Activated gamma-delta T cell treated with Interleukin-2 at 50 U/mL for 16 hours (primary cell): ENCODE measurements at places on chromosomes 13 and 19.

DNA sequence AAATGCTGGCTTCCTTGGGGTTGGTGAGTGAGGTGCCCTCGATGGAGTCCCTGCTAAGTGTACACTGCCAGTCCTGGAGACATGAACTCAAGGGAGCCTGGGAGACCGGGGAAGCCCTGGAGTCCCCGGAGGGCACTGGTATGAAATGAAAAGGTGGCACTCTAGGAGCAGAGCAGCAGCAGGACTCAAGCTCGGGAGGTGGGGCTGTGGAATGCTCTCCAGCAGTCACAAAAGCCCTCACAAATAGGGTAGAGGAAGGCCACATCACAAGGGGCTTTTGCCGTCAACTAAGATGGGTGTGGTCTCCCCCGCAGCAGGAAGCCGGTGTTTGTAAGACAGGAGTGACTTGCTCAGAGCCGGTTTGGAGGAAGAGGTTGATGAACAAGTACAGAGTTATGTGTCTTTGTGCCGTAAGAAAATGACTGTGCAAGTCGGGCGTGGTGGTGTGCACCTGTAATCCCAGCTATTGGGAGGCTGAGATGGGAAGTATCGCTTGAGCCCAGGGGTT lies 19.3 kb downstream of the CCNE1 start:
- DNase-seq: peak; percentile 61

GRCh38 chr19:10748927-10749434 lies 31.1 kb downstream of the DNM2 start:
- DNase-seq: no peak

GRCh38 chr19:49157445-49158224 lies at the start of gene TRPM4:
Gene TRPM4, plus strand, starts transcription at chr19:49157792. Its CDS starts 75 bp downstream, at chr19:49157867.
- DNase-seq: no peak

- no peak for DNase-seq
Observed at GRCh38 chr13:114311908-114312307, 2.4 kb upstream of the CHAMP1 start.

GRCh38 chr19:48804496-48804895 lies 6.3 kb downstream of the BCAT2 start:
- no peak for DNase-seq

- DNase-seq: no peak
Observed at GRCh38 chr13:101896541-101896940, 444.1 kb downstream of the ITGBL1 start.

DNA sequence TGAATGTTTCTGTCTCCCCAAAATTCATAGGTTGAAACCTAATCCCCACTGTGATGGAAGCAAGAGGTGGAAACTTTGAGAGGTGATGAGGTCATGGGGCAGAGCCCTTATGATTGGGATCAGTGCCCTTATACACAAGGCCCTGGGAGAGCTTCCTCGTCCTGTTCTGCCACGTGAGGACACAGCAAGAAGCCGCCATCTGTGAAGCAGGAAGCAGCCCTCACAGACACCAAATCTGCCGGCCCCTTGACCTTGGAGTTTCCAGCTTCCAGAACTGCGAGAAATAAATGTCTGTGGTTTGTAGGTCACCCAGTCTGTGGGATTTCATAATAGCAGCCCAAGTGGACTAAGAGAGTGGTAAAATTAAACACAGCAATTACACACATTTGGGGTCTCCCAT lies 737.4 kb downstream of the UQCRFS1 start:
- no peak for DNase-seq

- DNase-seq: no peak
Observed at GRCh38 chr19:38867171-38867780, 10.8 kb downstream of the RINL start.

GRCh38 chr13:81596224-81596753 lies 1255.4 kb upstream of the SPRY2 start:
- no peak for DNase-seq

DNA sequence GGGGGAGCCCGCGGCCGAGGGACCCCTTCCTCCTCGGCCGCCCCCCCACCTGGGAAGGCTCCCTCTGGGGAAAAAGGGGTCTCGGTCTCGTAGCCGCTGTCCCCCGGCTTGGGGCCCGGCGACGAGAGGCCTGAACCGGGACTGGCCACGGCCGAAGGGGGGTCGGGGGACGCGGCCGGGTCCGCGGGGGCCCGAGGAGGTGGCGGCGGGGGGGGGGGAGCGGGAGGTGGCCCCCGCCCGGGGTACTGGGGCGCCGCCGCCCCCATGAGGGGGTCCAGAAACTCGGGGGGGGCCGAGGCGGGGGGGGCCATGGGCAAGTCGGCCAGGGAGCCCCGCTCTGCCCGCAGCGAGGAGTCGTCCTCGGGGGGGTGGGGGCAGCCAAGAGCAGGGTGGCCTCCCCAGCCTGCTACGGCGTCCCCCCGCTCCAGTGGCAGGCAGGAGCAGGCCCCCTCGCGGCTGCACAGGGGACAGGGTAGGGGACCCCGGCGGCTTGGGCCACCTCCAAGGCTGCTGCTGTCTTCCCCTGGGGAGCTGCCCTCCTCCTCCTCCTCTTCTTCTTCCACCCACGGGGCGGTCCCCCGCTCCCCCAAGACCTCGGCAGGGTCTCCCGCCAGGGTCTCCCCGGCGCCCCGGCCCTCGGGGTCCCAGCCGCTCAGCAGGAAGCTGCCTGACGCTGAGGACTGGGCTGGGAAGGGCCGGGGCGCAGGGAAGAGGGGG lies 12.9 kb downstream of the LMTK3 start:
- DNase-seq: no peak

DNA sequence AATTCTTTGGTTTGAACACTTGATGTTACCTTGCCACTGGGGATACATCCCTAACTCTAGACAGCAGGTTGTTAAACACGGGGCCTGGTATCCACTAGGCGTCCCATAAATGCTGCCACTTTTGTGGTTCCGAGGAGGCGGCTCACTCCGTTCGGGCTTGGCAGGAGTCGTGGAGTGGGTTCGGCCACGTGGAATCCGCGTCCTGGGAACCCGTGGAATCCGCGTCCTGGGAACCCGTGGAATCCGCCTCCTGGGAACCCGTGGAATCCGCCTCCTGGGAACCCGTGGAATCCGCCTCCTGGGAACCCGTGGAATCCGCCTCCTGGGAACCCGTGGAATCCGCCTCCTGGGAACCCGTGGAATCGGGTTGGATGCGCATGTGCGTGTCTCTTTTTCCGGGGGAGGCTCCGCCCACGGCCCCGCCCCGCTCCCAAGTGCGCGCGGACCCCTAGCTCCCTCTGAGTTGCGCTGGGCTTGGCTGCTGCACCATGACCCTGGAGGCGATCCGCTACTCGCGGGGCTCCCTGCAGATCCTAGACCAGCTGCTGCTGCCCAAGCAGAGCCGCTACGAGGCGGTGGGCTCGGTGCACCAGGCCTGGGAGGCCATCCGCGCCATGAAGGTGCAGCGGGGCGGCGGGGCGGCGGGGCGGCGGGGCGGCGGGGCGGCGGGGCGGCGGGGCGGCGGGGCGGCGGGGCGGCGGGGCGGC lies at the start of gene MRI1:
Gene MRI1, plus strand, starts transcription at position 422 of the 707 bp plus-strand sequence. Its CDS starts 67 bp downstream, at position 489.
- peak; percentile 62 for DNase-seq

DNA sequence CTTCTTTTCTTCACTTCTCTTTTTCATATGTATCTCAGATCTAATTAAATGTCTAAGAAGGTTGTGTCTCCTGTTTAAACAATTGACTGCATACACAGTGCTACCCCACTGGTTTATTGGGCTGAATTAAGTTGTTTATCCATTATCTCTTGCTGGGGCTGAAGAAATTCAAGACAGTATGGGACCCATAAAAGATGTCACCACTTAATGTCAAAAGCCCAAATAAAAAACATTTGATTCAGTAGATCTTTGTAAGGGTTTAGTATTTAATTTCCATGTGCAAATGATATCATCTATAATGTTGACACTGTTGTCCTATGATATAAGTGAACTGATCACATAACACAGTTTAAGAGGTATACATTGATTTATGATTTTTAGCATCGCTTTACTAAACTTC lies 1431.9 kb upstream of the PCDH20 start:
- DNase-seq: no peak

GRCh38 chr13:34620862-34621261 lies 321.2 kb upstream of the NBEA start:
- DNase-seq: no peak

- no peak for DNase-seq
Observed at GRCh38 chr13:42274386-42275097, 2.6 kb downstream of the AKAP11 start.

DNA sequence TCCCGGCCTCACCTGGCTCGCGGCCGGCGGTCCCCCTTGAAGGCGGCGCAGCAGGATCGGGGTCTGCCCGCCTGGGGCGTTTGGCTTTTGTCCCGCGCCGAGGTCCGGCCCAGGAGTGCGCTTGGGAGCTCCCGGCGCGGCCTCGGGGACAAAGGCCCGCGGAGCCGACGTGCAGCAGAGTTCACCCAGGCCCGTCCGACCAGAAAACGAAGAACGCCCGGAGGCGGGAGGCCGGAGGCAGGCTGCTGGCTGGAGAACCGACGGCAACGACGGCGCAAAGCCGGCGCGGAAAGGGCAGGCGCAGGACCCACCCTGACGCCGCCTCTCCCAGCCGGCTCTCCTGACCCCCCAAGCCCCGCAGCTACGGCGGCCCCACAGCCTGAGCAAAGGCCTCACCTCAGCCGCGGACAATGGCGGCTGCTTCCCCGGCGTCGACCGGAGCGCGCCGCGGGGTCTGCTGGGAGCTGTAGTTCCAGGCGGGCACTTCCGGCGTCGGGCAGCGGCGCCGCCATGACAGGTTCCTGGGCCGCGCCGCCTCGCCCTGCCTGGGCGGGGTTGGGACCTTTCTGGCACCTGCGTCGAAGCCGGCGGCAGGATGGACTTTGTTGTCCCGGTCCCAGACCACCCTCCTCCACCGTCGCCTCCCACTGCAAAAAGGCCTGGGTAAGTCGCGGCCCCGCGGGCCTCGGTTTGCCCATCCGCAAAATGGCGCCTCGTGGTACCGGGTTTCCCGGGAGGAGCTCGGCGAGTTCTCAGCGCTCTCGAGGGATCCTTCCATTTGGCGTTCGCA lies at the start of gene ZNF606:
Gene ZNF606, minus strand, starts transcription at position 437 of the 790 bp plus-strand sequence. CDS start 1,501 bp downstream, outside the sequence.
- peak; percentile 79 for DNase-seq

GRCh38 chr13:76851961-76852360 lies 34.2 kb downstream of the KCTD12 start:
- no peak for DNase-seq

DNA sequence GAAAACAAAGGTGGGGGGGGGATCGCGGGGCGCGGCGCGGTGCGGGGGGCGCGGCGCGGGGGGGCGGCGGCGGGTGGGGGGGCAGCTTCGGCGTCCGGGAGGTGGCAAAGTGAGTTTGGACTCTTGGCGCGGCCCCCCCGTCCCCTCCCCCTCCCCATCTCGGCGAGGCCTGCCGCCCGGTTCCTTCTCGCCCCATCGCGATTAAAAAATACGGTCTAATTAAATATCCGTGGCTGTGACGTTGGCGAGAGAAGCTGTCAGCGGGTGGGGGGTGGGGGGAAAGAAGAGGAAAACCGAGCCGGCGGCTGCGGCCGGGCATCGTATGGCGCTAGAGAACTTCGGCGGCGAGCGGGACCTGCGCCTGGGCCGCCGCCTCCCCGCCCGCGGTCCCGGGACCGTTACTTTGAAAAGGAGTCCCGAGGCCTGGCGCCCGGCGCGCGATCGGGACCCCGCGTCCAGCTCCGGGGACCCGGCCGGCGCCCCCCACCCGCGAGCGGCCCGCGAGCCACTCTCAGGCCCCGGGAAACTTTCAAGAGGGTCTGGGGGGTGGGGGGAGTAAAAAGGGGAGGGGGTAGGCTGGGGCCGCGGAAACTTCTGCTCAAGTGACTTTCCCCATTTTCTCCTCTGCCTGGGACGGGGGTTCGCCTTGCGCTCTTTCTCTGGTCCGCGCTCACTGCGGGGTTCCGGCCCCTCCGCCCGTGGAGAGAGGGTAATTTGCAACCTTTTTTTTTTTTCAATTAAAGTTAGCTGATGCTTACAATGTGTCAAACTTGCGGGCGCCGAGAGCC lies 146.3 kb upstream of the ZNF536 start:
- no peak for DNase-seq

GRCh38 chr13:110541526-110541920 lies 20.0 kb downstream of the RAB20 start:
- DNase-seq: no peak

DNA sequence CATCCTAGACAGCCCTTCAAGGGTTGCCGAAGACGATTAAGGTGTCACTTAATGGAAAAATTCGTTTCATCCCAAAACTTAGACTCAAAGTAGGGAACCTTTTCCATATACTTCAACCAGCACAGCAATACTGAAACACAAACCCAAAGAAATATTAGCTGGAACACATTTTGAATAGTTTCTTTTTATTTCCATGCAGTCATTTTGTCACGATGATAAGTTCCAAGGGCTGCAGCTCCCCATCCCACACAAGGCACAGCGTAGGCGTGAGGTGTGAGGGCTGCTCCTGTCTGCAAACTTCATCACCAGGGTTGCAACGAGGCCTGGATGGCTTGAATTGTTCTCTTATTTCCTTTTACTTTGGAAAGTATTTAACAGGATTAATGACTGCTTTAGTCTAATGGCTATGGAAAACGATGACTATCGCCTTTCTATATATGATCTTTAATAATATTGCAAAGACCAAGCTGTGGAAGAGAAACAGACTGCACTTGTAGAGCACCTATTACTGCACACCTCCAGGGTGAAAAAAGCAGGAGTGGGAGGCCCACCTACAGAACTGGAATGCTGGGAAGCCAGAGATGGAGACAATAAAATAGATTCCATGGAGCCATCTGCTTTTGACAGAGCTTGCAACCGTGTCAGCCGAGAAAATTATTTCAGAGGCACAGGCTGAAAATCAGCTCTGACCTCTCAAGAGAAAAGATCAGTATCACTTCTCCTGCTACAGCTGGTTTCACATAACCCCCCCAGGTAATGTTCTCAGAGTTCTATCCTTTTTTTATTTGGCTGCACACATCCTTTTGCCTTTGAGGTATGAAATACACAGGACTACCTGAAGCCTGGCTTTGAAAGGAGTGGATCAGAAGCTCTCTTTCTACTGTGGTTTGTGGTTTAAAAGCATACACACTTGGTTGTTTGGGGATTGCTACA lies 274.5 kb upstream of the NBEA start:
- DNase-seq: no peak

- DNase-seq: no peak
Observed at GRCh38 chr19:8305798-8306197, 2.4 kb downstream of the CD320 start.

DNA sequence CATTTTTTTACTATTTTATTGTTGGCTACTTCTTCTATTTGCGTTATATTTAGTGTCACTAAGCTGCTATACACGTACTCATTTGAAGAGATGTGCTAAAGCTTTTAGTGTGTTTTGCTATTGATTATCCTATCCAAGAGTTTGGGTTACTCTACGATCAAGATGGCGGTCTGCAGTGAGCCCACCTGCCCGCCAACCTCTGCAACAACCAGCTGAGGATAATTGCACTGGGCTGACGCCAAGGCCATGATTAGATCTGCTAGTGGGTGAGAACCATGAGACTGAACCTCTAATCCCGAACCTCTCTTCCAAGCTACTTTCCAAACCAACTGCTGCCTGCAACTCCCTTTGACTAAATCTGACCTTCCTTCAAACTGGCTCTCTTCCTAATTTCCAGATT lies 1.8 kb downstream of the CPB2 start:
- DNase-seq: no peak

DNA sequence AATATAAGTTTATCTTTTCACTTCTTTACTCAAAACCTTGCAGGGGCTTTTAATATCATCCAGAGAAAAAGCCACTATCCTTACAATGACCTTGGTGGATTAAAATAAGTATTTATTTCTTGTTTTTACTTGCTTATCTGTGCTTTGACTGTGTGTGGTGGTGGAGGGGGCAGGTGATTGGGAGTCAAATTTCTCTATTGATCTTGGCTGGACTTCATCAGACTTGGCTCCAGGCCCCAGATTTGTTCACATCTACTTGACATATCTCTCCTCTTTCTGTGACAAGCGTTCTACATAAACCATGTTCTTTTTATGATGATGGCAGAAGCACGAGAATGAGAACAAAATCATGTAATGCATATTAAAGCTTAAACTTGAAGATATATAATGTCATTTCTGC lies 670.8 kb downstream of the PCDH17 start:
- no peak for DNase-seq
